ENCODE measurements at places on chromosomes 5 and 9.

DNA sequence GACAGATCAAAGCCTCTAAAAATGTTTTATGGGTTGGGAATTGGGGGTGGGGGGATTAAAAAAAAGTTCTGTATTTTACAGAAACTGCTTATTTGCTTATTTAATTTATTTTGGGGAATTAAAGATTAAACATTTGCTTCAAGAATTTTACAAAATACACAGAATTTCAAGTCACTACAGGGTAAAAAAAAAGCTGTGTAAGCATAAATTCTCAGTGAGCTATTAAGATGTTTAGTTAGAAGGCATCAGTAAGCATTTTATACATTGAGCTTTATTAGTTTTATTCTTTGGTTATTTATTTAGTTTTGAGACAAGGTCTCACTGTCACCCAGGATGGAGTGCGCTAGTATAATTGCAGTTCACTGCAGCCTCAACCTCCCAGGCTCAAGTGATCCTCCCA, 5.2 kb downstream of the BDP1 start:
- no peak for DNase-seq

- no peak for DNase-seq
Measured at GRCh38 chr5:171615705-171616640, 169.6 kb upstream of the SMIM23 start.

GRCh38 chr5:79456400-79456799, 57.5 kb downstream of the HOMER1 start:
- DNase-seq: no peak

DNA sequence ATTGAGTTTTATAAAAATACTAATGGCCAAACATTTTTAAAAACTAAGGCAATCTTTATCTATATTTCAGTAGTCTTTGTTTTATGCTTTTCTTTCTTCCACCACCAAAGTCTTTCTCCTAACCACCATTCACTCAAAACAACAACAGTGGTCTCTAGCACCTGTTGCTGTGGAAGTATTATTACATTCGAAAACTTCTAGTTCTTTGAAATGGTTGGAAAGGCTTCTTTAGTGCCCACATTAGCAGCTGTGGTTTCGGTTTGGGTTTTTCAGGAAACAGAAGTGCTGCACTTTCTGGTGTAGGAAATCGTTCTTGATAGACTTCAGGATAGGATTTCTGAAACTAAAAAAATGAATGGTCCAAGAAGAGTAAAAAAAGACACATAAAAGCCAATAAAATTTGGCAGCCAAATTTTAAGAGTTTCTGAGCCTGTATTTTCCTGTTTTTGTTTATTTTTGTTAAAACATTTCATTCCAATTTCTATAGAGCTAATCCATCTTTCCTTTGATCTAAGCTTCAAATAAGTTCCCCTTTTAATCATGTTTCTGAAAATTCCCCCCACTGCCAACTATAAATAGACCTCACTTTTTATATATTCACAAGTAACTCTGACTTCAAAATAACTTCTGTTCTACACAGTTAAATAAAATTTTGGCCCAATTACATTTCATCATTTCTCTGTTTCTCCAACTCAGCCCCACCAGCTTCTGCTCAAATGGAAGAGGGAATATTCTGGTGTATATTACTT, 102.2 kb downstream of the DEPDC1B start:
- no peak for DNase-seq

DNA sequence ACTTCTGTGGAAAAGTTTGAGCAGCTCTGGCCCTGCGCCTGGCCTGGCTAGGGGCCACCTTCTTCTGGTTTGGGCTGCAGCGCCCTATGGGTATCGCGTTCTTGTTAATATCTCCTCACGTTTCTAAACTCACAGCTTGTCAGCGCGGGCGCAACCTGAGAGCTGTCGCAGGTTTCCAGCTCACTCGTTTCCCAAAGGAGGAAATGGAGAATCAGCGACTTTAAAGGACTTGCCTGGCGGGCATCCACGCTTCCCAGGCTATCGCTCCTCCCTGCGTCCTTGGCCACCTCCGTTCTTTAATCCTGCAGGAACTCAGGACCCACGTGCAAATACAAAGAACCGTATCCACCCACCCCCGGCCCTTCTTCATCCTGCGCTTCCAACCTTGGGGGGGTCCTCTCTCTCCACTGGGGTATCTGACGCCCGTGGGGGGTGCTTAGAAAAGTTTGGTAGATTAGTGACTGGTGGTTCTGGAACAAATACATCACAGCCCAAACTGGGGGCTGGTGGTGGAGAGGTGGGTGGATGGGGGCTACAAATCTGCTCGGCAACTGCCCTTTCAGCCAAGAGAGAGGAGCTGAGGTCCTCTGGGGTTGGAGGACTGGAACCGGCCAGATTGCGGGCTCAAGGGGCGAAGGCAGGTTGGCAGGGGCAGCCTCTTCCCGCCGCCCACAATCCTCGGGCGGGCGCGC, 578 bp upstream of the PSAT1 start:
- DNase-seq: peak; percentile 49

DNA sequence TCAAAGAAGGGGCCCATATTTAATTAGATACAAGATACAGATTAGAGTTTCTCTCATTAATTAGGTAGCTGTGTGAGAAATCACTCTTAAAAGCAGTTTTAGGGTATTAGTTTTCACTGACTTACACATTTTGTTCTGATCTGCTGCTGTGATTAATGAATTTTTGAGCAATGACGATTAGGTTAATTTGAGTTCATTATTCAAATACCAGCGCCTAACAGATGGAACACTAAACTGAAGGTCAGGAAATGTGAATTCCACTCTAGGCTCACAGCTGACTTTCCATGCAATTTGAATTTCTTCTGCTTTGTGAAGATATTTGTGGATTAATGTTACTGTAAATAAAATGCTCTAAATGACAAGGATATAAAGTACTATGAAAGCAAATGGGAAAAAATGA, 380.6 kb downstream of the ADGRV1 start:
- DNase-seq: no peak
